ENCODE measurements at places on chromosomes 6 and 20.

DNA sequence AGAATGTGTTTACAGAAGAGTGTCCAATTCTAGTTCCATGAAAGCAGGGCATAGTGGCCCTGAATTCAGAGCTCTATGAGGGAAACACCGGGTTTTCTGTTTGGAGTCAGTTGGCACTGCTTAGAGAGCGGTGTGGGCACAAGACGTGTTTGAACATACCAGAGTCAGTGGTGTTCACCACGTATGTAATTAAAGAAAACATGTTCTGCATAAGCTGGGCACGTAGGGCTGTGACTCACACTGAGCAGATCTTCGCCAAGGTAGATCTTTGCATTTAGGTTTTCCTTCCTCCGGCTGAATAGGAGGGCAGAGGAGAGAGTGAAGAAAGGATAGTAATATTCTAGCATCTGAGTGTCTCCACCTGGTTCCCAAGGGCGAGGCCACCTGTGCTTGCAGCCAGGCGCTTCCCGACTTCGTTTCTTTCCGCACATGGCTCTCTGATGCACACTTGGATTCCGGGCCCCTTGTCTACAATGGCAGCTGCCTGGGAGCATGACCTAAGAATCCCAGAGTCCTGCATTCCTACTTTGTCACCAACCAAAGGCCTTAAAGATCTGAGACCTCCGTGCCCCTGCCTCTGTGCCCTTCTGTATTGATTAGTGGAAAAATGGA lies 136.2 kb downstream of the ERMARD start:
- no peak for DNase-seq

GRCh38 chr6:56244528-56245253 lies 2.7 kb downstream of the COL21A1 start:
- DNase-seq = no peak

- no peak for DNase-seq
Observed at GRCh38 chr6:104771258-104771832, 88.4 kb downstream of the HACE1 start.

- DNase-seq = no peak
Observed at GRCh38 chr20:37711001-37711400, 17.2 kb downstream of the CTNNBL1 start.

DNA sequence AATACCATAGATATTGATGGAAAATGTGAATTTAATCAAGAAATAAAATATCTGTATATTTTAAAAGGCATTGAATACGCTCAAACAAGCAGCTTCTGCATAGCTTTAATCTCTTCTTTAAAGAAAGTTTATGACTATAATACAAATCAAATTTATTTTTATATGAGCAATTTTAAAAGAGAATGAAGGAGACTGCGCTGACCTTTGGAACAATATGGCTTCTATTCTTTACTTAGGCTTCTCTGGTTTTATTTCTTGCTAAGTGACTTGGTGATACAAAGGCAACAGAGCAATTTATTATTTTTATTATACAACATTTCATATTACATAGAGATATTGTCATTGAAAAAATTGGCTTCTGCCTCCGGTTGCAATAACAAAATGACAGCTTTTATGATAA lies 776.7 kb downstream of the TBC1D32 start:
- DNase-seq = no peak

GRCh38 chr6:144334150-144334708 lies 49.1 kb downstream of the UTRN start:
- DNase-seq = no peak

DNA sequence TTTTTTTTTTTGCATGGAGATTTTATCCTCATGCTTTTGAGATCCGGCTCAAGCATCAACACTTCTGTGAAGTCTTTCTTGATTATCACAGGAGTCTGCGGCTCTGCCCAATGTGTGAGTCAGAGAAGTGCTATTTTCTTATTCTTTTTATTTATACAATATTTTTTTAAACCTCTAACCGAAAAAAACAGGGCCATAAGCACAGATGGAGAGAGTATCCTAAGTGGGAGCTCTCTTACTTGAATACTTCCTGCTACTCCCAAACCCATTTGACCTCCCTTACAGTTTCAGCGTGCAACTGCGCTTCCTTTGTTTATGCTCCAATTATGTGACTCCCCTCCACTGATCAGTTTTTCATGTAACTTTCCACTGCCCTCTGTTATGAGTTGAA lies 8.7 kb upstream of the ATXN1 start:
- DNase-seq = no peak

DNA sequence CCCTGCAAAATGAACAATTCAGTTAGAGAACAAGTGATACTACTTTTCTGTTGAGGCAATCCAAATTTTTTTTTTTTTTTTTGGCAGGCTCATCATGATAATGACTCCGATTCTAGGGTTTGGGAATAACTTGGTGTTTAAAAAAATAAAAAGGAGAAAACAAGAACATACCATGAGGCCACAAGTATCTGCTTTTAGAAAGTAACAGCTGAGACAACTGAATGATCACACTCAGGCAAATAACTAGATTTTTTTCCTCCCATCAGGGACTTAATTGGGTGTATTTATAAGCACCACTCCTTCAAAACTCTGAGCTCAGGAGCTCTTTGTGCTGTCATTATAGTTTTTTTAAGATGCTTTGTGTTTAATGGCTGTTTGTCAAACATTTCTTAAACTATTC lies 29.6 kb downstream of the PAK5 start:
- DNase-seq = no peak

- no peak for DNase-seq
Observed at GRCh38 chr20:8547035-8547650, 415.1 kb downstream of the PLCB1 start.

- peak; percentile 19 for DNase-seq
Observed at GRCh38 chr6:53437557-53438202, 88.9 kb upstream of the ELOVL5 start.

DNA sequence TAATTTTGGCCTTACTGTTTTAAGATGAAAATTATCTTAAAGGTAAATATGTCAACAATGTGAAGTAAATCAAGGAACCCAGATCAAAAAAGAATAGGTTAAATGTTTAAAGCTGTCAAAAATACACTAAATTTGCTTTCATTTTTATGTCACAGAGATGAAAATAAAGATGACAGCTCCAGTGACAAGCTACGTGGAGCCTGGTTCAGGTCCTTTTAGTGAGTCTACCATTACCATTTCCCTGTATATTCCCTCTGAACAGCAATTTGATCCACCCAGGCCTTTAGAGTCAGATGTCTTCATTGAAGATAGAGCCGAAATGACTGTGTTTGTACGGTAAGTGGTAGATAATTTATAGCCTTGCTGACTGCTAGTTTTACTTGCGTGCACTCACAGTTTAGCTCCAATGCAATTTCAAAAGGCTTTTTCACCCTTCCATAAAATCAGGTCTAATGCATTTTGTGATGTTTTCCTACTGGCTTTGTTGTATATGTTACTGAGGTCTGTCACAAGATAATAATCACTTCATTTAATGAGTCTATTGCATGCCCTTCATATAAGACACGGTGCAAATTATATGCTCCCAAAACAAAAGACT lies 1.9 kb downstream of the HEBP2 start:
- no peak for DNase-seq

- DNase-seq = no peak
Observed at GRCh38 chr6:17884498-17885478, 102.6 kb downstream of the KIF13A start.

GRCh38 chr6:94367316-94367715 lies 948.0 kb upstream of the EPHA7 start:
- no peak for DNase-seq

DNA sequence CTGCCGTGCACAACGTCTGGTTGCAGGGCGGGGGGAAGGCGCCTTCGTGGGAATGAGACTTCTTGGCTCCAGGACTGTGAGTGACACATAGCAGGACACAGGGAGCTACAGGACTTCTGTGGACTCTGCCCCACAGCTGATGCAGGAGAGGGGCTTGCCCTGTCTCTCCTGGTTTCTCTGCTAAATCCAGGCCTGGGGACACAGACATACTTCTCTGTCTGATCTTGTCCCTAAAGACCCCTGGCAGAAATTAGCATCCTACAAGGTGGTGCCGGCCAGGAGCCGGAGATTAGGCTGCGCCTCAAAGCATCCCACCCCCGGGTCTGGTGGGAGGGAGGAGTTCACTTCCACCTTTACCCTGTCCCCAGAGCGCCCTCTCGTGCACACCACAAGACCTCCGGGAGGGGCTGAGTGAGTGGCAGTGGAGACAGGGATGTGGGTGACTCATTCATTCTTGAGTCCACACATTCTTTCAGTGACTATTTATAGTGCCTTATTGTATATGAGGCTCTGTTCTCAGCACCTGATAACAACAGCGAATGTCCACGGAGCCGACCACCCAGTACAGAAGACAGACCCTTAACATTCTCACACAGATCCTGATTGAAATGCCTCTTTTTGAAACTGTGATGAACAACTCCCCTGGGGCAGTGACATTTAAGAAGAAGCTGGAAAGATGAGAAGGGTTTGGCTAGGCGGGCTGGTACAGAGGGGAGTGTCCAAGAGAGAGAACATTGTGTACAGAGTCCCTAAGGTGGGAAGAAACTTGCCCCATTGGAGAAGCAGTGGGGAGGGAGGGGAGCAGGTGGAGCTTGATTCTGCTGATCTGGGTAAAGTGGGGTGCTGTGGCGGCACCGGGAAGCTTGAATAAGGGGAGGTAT lies 39.0 kb downstream of the GMPR start:
- peak; percentile 37 for DNase-seq

DNA sequence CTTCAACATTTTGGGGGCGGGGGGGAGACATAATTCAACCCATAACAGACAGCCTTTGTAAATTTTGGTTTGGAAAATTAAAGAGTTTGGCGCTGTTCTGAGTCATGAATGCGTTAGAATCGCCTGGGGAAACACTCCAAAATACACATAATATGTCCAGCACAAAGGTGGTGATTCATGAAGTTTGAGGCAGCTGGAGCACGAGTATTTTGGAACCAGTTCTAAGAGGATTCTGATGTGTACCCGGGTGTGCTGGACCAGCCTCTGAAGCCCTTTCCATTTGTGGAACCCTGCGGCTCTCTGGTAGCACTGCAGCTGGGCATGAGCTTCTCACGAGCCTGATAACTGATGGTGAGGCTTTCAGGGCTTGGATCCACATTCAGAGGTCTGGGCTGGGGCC lies 4.7 kb downstream of the GMPR start:
- no peak for DNase-seq

- no peak for DNase-seq
Observed at GRCh38 chr20:63536997-63537524, at the start of gene PTK6. PTK6 (minus strand) TSS chr20:63537376; CDS start chr20:63537314, 62 bp downstream.

GRCh38 chr6:163964789-163965188 lies 550.3 kb downstream of the QKI start:
- no peak for DNase-seq

GRCh38 chr6:161138543-161139303 lies 135.1 kb downstream of the AGPAT4 start:
- no peak for DNase-seq

GRCh38 chr20:54468082-54468481 lies 7.3 kb upstream of the DOK5 start:
- no peak for DNase-seq
